ENCODE measurements at places on chromosomes 3 and 15.

- DNase-seq, result no peak
Measured at GRCh38 chr3:85781806-85782205, 823.0 kb downstream of the CADM2 start.

GRCh38 chr3:188253800-188254452 is 100.0 kb downstream of the LPP start:
- DNase-seq, result no peak

DNA sequence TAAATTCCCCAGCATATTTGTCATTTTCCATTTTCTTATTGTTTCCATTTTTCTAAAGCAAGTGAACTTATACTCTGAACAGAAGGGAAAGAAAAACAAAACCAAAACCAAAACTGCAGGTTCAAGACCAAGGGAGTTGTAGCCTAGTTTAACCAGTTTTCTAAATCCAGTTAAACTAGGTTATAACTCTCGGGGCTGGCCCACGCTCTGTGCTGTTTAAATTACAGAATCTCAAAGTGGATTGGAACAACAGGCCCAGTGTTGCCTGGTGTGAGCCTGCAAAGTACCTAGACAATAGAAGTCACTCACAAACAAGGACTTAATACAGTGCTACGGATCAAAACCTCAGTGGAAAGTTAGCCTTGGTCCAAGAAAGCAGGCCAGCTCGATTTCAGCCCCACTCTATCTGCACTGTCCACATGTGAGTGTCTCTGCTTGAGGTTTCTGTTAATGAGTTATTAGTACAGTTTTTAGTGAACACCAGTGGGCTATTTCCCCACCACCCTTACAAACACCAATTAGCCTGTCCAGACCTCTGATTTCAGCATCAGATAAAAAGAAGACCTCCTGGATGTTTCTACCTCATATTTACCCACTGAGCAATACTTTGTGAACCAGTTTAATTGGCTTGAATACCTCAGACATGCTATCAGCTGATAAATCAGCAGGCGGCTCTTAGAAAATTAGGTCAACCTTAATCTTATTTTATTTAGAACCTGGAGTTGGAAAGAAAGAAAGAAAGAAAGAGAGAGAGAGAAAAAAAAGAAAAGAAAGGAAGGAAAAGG is 93.8 kb upstream of the PDZRN3 start:
- DNase-seq, result no peak

DNA sequence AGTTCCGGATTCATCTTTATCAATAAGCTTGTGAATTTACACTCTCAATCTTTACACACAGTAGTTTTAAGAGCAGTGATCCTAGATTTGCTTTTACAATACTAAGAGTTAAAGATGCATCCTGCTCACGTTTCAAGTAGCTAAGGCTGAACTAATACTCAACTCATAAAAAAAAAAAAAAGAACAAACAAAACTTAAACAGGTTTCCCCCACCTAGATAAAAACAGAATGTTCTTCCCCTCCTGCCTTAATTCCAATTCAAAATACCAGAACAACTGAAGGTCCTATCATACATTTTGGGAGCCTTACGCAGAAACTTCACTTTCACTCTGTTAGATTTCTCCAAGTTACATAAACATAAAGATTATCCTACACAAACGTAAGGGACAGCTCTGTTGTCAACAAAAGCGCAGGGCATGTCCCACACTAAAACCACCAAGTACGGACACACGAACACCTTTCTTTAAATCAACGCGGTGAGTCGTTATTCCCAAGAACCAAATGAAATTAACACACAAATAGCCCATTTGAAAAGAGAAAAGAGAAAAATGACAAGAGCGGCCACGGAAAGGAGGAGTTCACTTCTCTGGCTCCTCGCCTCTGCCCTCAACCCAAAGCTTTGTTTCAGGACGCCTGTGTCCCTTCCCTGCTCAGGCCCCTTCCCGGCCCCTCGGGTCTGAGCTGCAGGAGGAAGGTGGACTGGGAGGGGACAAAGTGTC is 941 bp downstream of the CBLB start:
- no peak for DNase-seq

- DNase-seq, result no peak
Measured at GRCh38 chr3:144097163-144097562, 125.5 kb downstream of the DIPK2A start.

DNA sequence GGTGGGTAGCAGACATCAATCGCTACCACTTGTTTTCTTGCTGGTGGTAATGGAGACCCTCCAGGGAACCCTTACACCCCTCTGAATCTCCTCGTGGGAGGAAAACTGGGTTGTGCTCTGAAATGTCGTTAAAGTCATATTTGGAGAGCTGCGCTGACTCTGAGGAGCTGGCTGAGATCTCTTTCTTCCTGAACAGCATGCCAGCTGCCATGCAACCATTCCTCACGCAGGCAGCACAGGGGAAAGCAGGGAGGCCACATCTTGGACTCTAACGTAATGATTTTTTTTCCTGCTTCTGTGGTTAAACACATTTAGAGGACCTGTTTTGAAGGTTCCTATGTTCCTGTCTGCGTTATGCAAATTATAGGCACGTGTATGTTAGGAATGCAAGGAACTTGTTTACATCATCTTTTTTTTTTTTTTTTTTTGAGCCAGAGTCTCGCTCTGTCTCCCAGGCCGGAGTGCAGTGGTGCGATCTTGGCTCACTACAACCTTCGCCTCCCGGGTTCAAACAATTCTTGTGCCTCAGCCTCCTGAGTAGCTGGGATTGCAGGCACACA is 156.7 kb downstream of the TJP1 start:
- DNase-seq, result no peak

GRCh38 chr3:26281284-26281985 is 341.1 kb upstream of the LRRC3B start:
- no peak for DNase-seq

GRCh38 chr3:78749056-78749455 is 1018.7 kb downstream of the ROBO1 start:
- no peak for DNase-seq

DNA sequence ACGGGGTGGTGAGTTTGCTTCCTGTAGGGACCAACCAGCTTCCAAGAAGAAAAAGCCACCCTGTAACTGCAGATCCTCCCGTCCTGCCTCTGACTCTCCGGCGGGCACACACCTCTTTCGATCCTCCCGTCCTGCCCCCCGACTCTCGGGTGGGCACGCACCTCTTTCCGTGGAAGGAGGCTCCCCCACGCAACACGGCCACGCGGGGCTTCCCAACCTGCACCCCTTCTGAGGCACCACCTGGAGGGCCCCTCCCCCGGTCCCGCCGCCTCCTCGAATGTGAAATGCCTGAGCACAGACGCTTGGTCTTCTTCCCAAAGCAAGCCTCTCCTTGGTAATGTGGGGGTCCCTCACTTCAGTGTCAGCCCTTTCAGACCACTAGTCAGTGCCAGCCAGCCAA is 7.3 kb downstream of the ADAMTS17 start:
- no peak for DNase-seq

GRCh38 chr3:128591738-128592426 is 58.7 kb downstream of the RPN1 start:
- DNase-seq, result no peak

DNA sequence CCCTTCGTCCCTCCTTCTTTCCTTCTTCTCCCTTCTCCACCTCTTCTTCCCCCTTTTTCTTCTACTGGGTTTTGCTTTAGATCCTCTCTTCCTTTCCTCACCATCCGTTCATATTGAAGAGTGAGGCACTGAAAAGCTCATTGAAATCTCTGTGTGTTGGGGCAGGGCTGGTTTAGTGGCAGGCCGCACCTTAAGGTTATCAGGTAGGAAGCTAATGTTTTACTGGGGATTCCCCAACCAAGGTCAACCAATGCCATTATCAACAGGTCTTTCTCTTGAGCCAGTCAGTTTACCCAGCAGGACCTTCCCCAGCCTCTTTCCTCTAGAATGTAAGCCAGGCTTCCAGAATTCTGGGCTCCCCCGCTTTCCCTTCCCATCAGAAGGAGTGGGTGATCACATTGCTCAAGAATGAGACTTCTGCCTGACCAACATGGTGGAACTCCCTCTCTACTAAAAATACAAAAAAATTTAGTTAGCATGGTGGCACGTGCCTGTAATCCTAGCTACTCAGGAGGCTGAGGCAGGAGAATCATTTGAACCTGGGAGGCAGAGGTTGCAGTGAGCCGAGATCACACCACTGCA is 11.5 kb upstream of the VPS8 start:
- no peak for DNase-seq

DNA sequence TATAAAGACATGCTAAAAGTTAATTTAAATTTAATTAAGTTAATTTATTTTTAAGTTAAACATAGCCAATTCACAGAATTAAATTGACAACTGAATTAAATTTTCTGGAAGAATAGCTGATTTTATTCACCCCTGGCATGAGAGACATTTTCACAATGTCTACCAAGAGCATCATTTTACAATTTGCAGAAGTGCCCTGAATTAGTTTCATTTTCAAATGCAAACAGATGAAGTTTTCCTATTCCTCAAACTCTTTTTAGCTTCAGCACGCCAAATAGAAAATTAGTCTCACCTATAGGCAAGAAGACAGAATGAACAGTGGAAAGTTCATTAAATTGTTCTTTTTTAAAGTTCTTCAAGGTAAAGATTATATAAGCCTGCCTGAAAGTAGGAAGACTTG is 259.3 kb downstream of the ZBBX start:
- no peak for DNase-seq

DNA sequence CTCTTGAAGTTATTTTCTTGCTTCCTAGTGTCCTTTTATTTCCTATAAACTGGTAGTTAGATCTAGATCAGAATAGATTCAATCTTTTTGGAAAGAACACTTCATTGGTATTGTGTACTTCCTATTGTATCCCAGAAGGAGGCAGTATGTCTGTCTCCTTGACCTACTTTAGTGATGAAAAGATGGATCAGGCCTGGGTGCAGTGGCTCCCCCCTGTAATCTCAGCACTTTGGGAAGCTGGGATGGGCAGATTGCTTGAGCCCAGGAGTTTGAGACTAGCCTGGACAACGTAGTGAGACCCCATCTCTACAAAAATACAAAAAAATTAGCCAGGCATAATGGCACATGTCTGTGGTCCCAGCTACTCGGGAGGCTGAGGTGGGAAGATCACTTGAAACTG is 12.0 kb downstream of the BSN start:
- DNase-seq, result no peak

Measured in stimulated activated CD4-positive, alpha-beta T cell treated with anti-CD3 and anti-CD28 coated beads, Interleukin-4, amount 100 ng/mL, for 1 hour (primary cell).